ENCODE measurements at places on chromosomes 3 and 15.

GRCh38 chr15:67832897-67833709, 6.7 kb downstream of the RNU6-1 start:
- no peak for DNase-seq

DNA sequence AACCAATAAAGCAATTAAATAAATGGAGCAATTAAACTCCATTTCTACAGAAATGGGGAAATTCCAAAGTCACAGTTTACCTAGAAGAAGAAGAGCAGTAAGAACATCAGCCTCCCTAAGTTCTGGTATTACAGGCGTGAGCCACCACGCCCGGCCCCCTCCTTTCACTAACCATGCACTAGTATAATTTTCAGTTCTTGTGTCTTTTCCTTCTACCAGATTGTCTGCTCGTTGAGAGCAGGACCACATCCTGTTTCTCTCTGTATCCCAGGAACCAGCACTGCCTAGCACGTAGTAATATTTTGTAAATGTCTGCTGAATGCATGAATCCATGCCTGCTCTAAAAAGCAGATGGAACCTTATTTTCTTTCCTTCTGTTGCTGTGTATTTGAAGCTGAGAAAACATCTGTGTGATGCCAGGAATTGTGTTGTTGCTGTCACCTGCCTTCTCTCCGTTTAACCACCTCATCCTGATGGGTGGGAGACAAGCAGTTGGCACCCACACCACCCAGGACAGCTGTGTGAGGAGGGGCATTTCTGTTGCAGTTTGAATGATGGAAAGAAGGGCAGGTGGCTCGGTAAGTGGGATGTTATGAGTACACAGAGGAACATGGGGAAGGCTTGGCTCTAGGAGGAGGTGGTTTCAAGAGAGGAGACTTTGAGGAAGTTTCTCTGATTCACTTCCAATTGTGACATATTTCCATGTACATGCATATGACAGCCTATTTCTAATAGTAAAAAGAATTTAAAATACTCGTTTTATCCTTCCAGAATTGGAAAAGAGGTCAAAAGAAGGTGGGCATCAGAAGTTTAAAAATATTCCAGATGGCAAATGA, 30.1 kb downstream of the PXYLP1 start:
- no peak for DNase-seq

DNA sequence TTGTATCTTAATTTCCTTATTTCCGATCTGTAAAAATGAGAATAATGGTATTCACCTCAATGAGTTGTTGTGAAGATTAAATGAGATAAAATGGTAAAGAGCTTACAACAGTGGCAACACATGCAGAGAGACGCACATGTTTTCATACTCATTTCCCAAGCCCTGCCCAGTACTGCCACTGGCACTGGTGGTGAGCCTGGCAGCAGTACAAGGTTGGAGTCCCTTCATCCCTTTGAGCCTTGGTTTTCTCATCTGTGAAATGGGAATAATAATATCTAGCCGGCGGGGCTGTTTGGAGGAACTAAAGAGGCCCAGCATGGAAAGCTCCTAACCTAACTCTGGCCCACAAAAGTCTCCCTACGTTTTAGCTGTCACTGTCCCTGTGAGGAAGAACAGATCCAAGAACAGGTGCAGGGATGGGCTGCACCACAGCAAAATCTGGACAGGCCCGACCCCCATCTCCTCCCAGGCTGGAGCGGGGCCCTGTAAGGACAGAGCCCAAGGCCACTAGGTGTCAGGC, 866 bp upstream of the CD276 start:
- no peak for DNase-seq

GRCh38 chr3:71447803-71448202, 135.7 kb downstream of the FOXP1 start:
- no peak for DNase-seq

- no peak for DNase-seq
Measured at GRCh38 chr15:78661001-78661400, 20.0 kb upstream of the CHRNB4 start.

- no peak for DNase-seq
Measured at GRCh38 chr3:24952388-24952787, 457.7 kb upstream of the THRB start.

DNA sequence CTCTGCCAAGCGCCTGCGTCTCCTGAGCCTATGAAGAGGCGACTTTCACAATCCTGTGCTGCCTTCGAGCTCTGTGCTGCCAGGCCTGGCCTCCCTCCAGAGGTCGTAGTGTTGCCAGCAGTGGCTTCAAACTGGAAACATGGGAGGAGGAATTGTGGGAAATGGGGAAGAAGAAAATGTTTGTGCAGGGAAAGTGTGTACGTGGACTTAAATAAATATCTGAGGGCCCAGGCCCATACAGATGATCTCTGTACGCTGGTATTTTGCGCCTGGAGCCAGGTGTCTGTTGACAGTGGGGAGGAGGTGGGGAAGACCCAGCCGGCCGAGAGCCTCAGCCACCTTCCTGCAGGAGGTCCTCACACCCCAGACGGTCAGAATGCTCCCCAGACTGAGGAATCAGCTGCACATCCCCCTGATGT, 44.6 kb downstream of the ZBTB38 start:
- DNase-seq, result peak; percentile 54

- DNase-seq, result no peak
Measured at GRCh38 chr3:79418855-79419621, 348.8 kb downstream of the ROBO1 start.

GRCh38 chr3:9295007-9295406, 45.6 kb upstream of the SRGAP3 start:
- no peak for DNase-seq

DNA sequence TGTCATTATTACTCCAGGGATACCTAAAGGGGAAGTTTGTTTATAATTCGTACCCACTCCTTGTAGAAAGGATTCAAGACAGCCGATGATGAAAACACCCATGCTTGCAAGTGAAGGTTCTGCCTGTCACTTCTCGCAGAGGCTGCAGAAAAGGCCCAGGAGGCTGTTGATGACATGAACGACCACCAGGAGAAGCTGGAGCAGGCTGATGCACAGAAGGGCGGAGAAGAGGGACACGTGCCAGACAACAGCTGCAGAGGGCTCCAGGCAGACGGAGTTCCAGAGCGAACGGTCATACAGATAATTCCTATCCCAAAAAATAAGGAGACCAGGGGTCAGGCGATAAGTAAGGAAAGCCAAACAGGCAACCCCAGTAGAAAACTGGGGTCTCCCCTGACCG, 5.7 kb upstream of the DYNLT2B start:
- DNase-seq, result peak; percentile 30

DNA sequence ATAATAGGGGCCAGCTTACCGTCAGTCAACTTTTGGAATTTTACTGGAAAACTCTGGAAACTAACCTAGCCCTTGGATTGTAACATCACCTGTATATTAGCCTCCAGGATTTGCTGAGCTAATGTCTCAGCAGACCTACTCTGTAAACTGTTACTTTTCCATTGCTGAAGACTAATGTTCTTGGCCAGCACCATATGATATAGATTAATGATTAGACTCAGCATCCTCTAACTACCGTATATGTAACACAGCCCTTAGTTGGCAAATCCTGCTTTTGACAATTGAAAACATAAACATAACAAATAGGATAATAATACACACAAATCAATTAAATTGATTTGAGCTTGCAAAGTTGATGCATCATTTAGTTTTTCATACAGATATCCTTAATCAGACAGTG, 26.6 kb upstream of the GBE1 start:
- DNase-seq, result no peak

DNA sequence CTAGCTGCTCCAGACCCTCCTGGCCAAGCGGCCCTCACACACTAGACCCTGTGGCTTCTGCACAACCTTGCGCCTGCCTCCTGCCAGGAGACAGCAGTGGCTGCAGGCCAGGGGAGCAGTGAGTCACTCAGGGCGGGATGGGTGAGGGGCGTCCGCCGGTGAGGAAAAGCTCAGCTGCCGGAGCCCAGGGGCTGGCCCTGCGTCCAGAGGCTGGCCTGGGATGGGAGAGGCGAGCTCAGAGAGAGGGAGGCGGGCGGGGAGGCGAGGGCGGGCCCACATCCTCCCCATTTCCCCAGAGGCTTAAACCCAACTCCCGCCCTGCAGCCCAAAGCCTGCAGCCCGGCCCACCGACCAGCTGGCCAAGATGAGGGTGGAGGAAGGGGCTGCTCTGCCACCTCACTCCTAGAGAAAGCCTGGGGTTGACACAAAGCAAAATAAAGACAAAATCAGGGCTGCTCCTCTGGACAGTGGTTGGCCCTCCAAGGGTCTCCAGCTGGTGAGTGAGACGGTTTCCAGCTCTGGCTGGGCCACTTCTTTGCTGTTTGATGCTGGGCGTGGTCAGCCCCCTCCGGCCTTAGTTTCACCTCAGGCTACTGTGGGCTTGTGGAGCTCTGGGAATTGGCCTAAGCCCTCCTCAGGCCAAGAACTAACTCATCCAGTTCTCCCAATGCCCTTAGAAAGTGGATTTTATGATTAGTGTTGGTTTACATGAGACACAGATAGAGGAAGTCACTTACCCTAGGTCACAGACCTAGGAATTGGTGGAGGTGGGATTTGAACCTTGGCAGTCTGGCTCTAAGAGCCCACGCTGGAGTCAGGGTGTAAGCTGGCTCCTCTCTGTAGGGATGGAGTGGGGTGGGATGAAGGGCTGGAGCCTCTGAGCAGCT, 50.6 kb downstream of the IQSEC1 start:
- DNase-seq, result no peak

DNA sequence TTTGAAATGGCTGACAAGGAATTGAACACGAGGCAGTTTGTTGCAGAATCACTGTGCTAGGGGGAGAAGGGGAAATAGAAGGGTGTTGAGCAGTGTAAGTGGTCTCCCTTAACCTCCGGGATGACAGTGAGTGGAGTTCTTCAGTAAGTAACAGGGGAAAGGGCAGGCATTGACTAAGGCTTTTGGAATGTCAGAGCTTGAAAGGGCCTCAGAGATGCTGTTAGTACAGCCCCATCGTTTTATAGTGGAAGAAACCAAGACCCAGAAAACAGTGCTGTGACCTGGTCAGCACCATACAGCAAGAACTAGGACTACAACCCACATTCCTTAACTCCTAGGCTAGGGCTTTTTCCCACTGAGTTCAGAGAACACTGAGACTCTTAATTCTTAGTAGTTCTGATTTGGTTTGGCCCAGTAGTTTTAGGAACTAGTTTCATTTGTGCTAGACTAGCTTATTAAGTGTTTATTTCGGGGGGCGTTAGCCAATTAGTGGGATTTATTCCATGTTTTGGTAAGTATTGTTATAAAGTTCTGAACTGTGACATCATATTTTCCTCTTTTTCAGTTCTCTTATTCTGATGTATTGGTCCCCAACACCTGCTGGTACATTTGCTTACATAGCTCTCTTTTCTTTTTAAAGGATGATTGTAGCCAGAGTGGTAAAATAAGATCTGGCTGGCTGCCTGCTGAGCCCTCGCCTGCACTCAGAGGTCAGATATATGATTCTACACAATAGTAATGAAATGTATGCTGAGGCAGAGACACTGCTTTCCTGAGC, 34.2 kb downstream of the RAB11A start:
- no peak for DNase-seq

DNA sequence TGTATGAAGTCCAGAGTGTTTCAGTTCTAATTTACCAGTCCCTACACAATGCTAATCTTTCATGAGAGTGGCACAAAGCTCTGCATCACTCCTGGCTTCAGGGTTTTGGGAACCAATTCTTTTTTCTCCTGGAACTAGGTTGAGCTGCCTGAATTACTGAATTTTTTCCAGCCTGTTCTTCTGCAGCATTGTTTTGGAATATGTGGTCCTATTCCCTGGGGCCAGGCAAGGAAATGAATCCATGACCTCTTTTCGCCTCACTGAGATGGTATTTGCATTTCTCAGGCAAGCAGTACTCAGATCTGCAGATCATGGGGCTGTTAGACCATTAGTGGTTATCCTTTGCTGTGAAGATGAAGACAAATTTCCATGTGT, 25.6 kb upstream of the GPR171 start:
- peak; percentile 74 for DNase-seq

- no peak for DNase-seq
Measured at GRCh38 chr15:88014454-88015160, 241.9 kb downstream of the NTRK3 start.
